ENCODE measurements at places on chromosomes 3 and 15.
A peak's percentile ranks its signal among the peaks of the same experiment; 100 is the strongest.

DNA sequence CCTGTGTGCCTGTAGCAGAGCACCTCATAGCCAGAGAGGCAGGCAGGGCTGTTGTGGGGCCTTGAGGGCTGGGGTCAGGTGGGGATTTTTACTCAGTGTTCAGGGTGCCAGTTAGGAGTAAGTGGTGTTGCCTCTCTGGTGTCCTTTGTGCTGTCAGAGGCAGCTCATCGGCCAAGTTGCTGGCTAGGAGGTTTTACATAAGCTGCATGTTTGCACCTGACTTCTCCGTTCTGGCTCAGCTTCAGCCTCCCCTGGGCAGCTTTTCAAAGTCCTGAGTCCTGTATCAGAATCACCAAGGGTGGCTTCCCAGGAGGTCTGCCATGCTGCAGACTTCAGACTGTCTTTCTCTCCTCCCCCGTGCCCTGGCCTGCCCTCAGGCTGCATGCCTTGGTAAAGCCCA is 242.6 kb upstream of the TPM1 start:
- no peak for DNase-seq

- DNase-seq = no peak
Observed at GRCh38 chr3:78140866-78141265, 1101.0 kb downstream of the ROBO2 start.

- peak; percentile 93 for DNase-seq
Observed at GRCh38 chr3:98906230-98906629, 4.7 kb upstream of the DCBLD2 start.

GRCh38 chr15:52440946-52441345 is 87.7 kb downstream of the MYO5A start:
- DNase-seq = no peak

GRCh38 chr15:56734013-56734635 is 815 bp upstream of the ZNF280D start:
- no peak for DNase-seq

- no peak for DNase-seq
Observed at GRCh38 chr3:138862531-138862923, 27.8 kb upstream of the PIK3CB start.

GRCh38 chr3:61061092-61061723 is 190.0 kb downstream of the FHIT start:
- DNase-seq = no peak

DNA sequence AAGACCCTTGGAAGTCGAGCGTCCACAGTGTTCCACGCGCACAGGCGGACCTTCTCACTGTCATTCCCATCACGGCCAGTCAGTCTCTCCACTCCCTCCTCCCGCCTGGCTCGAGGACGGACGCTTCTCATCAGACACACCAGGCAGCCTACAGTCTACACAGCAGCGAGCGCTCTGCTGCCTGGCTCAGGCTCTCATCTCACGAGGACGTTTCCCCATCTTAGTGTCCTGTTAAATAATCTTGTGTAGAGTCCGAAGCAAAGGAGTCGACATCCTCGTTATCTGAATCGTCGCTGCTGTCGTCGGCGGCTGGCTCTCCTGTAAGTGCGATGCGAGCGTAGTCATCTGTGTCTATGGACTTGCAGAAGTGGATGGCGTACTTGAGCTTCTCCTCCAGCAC is 12.4 kb upstream of the OCA2 start:
- no peak for DNase-seq

DNA sequence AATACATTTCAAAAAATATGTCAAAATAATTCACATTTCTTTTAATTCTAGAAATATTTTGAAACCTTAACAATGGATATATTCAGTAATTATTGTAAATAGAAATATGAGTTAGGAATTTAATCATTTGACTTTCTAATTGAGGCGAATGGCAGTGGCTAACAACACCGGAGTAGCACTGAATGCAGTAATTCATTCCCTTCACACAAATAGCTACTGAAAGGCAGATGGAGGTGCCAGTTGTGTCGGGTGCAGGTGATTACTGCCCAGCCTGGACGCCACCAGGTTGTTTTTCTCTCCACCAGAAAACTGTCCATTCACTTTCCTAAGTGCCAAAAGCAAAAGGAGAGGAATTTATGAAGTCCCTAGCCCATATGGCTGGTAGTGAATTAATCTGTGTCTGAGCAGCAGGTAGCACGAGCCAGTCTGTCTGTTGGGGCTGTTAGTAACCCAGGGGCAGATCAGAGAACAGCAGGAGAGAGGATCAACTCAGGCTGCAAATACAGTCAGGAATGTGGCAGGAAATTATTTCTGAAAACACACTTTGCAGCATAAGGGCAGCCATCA is 79.3 kb upstream of the GMNC start:
- no peak for DNase-seq

DNA sequence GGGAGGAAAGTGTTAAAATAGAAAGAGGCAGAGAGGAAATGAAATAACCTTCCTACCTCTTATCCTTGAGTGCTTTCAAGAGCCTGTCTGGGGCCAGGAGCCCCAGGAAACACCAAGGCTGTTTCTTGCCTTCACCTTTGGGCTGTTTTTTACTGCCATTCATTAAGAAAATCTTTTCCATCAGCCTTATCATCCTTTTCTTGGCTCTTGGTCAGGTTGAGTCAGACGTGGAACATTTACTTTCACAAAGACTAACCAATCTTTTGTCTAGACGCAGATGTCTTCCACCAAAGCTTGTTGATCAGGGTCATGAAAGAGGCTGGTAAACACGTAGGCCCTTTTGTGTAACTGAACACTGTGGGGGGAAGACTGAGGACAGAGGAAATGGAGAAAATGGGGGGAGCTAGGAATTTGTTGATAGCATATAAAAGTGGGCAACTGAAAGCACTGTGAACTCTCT is 151.0 kb upstream of the THBS1 start:
- DNase-seq = peak; percentile 98

DNA sequence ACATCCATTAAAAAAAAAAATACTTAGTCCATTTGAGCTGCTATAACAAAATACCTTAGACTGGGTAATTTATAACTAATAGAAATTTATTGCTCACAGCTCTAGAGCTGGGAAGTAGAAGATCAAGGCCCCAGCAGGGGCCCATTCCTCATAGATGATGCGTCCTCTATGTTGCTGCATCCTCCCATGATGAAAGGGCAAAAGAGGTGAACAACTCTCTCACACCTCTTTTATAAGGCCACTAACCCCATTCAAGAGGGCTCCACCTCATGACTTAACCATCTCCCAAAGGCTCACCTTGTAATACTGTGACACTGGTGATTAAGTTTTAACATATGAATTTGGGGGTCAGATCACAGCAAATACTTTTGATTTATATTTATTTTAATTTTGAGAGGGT is 3.0 kb upstream of the TLNRD1 start:
- DNase-seq = no peak

- DNase-seq = no peak
Observed at GRCh38 chr3:15241341-15241740, 35.3 kb downstream of the CAPN7 start.

- DNase-seq = peak; percentile 20
Observed at GRCh38 chr3:171122240-171122639, 95.7 kb upstream of the SLC2A2 start.

- DNase-seq = no peak
Observed at GRCh38 chr15:92430069-92430440, 36.4 kb downstream of the ST8SIA2 start.

DNA sequence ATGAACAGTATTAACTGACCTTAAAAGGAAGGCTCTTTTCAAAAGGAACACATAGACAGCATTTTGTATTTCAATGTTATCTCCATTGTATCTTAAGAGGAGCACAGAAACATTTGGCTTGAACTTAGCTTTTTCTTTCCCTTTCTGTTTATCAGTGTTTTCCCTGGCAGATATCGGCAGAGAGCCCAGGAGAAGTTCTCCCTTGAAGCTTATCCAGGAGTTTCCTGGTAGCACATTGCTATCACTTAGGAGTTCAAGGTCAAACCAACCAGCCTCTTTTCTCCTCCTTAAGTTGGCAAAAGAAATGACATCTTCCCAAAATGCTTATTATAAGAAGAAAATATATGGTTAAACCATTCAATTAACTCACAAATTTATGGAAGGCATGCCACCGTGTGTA is 344.6 kb upstream of the UBE2E2 start:
- no peak for DNase-seq

DNA sequence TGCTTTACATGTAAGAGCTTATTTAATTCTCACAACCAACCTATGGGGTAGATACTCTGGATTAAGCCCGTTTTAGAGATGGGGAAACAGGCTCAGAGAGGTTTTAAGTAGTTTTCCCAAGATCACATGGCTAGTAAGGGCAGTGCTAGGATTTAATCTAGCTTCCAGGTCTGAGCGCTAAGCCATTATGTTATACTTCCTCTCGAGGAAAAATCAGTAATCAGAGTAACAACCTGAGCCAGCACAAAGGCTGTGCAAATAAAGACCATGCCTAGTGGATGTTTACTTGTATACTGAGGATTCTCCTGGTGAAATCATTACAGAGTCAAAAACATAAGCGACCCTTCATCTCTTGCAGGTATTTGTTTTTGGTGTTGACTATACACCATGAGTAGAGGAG is 9.0 kb downstream of the FSTL1 start:
- DNase-seq = no peak

- no peak for DNase-seq
Observed at GRCh38 chr15:57821826-57822225, 115.3 kb downstream of the POLR2M start.

GRCh38 chr15:59360896-59361295 is 11.8 kb downstream of the MYO1E start:
- no peak for DNase-seq

- peak; percentile 23 for DNase-seq
Observed at GRCh38 chr3:81769299-81769698, 7.9 kb upstream of the GBE1 start.

- no peak for DNase-seq
Observed at GRCh38 chr3:187719628-187720336, 17.4 kb upstream of the RTP2 start.
